GM06990 (cell line): ENCODE measurements at places on chromosomes 16 and 17.
A peak's percentile ranks its signal among the peaks of the same experiment; 100 is the strongest.

- no peak for DNase-seq
Observed at GRCh38 chr16:2591476-2592240, 53.8 kb downstream of the PDPK1 start.

GRCh38 chr16:83952587-83952939 lies 477 bp upstream of the OSGIN1 start:
- DNase-seq = no peak

DNA sequence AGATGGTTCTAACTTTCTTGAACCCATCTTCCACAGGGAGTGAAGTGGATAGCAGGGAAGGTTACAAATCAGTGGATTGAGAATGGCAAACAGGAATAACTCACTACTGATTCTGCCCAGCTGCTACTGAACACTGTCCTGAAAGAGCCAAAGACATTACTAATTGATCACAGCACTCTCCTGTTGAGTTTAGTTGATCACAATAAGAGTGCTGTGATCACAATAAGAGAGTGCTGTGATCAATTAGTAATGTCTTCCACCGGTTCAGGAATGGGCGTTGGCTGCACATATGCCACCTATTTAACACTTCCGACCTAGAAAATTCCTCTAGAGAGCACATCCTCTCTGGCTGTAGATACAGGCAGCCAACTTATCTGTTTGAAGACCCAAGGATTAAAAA lies 11.4 kb downstream of the CFAP97D1 start:
- no peak for DNase-seq

GRCh38 chr17:60641810-60642220 lies 35.8 kb upstream of the BCAS3 start:
- peak; percentile 13 for DNase-seq

GRCh38 chr17:40699371-40699770 lies 4.2 kb downstream of the KRT24 start:
- DNase-seq = no peak

- no peak for DNase-seq
Observed at GRCh38 chr16:336269-336668, 16.3 kb downstream of the AXIN1 start.
